ENCODE measurements at places on chromosomes 7 and 10.

- no peak for DNase-seq
Observed at GRCh38 chr10:12795315-12796110, 206.0 kb downstream of the CCDC3 start.

GRCh38 chr7:69042138-69042537 lies 556.1 kb upstream of the AUTS2 start:
- DNase-seq = no peak

- peak; percentile 80 for DNase-seq
Observed at GRCh38 chr10:96832721-96833219, 672 bp downstream of the LCOR start.

- DNase-seq = no peak
Observed at GRCh38 chr7:104983076-104983577, 30.9 kb upstream of the KMT2E start.

DNA sequence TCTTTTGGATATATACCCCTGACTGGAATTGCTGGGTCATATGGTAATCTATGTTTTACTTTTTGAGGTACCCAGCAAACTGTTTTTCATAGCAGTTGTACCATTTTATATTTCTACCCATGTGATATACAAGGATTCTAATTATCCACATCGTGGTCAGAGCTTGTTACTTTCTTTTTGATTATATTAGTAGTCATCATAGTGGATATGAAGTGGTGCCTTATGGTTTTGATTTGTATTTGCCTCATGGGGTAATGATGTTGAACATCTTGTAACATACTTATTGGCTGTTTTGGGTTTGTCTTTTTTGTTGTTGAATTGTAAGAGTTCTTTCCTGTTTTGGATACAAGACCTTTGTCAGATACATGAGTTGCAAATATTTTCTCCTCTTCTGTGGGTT lies 51.7 kb downstream of the MAPK8 start:
- no peak for DNase-seq

DNA sequence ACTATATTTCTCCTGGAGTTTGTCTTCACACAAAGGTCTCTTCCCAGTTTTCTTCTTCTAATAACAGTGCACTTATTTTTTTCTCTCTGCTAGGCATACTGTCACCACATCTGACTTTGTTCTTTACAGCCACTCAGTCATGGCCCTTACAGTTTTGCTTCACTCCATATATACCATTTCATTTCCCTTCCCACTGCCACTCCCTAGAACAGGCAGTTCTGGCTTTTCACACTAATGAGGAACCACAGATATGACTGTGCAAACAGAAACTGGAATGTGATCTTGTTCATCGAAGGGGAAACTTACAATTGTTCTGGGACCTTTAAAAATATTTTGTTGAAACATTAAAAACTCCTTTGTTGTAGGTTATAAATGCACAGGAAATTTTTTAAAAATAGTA lies 67.3 kb downstream of the EPDR1 start:
- DNase-seq = no peak

DNA sequence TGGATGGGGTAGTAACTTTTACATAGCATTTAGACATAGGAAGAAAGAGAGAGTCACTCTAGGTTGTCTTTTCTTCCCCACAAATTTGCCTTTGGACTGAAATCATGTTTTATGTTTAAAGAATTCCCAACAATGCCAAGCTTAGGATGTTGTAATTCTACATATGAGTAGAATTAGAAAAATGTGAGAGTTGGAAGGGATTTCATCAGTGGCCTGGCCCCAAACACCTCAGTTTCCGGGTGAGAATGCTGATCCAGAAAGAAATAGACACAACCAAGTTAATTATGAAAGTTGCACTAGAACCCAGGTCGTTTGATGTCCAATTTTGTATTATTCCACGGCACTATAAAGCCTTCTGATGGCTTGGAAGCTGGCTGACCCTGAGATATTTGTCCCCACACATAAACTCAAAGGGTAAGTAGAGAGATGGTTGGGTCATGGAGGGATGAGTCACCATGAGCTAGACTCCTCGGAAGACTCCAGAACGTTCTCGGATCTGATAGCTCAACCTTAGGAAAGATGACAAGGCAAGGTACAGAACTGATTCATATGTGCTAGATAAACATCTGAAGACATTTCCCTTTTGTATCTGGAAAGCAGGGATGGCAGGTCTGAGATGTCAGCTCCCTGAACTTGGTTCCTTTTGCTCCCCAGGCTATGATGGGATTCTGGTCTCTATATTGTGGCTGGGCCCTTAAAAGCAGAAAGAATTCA lies 48.8 kb upstream of the SLC35B4 start:
- no peak for DNase-seq

GRCh38 chr7:140196361-140197217 lies 19.8 kb upstream of the KDM7A start:
- DNase-seq = no peak

DNA sequence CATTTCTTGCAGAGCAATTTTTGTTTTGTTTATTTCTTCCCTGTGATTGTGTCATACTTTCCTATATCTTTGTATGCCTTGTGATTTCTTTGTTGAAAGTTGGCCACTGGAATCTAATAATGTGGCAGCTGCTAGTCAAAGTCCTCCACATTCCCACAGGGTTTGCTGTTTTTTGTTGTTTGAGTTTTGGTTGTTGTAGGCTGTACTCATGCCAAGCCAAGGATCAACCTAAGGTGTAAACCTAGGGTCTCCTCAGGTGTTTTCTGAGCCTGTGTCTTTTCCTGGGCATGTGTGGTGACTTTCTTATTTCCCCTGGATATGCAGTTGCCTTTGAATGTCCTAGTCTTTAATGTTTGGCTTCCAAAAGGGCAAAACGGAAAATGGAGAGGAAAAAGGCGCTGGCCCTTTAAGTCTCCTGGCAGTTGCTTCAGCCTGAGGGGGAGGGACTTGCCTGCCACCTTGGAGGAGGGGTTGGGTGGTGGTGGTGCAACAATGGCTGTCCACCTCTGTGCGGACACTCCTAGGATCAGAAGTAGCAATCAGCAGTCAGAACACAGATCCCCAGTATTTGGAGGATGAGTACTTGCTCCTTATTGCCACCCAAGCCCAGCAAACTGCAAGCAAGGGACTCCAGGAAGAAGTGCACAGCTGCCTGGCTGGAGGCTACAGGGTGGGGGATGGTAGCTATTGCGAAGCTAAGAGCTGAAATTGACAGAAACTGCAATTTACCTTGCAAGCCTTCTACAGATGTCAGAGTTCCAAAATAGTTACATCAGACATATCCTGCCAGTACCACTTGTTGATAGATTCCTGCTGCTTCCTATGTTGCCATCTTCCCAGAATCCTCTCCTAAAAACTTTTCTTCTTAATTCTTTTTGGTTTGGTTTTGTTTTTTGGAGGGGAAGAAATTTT lies 5.6 kb upstream of the ZNF518A start:
- no peak for DNase-seq

GRCh38 chr7:121288894-121289293 lies 39.9 kb upstream of the WNT16 start:
- DNase-seq = no peak

DNA sequence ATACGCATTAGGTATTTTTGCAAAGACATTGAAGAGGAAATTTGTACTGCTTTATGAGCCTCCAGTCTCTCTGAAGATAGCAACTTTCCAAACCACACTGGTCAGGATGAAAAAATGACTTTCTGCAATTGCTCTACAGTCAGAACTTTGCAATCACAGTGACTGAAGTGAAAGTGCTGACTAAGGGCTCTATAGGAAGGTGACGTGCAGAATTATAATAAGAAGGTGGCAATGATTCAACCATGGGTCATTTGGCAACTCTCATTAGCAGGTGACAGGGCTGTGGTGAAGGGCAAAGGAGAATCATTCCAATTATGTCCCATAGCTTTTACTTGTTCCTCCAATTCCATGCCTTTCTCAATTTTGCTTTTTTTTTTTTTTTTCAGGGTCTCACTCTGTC lies 311.0 kb downstream of the ANKRD30A start:
- no peak for DNase-seq

DNA sequence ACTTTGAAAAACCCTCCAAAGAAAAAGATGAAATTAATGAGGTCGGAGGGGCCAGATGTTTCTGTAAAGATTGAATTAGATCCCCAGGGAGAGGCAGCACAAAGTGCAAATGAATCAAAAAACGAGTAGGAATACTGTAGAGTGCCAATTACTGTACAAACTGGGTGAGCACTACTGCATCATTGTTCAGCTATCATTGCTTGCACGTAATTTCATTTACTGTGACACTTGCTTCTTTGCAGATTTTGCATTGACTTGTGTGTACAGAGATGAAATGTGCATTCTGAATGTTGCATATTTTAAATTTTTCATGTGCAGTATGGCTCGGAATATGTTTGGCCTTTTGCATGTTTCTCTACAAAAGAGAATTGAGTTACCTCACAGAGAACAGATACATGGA lies 123.7 kb downstream of the LCOR start:
- no peak for DNase-seq

GRCh38 chr7:93044147-93044810 lies 73.5 kb downstream of the SAMD9 start:
- DNase-seq = no peak

All from activated CD4-positive, alpha-beta T cell treated with anti-CD3 and anti-CD28 coated beads, Interleukin-2, amount 50 U/mL, for 24 hours (primary cell).